ENCODE measurements at places on chromosomes 2 and 18.

DNA sequence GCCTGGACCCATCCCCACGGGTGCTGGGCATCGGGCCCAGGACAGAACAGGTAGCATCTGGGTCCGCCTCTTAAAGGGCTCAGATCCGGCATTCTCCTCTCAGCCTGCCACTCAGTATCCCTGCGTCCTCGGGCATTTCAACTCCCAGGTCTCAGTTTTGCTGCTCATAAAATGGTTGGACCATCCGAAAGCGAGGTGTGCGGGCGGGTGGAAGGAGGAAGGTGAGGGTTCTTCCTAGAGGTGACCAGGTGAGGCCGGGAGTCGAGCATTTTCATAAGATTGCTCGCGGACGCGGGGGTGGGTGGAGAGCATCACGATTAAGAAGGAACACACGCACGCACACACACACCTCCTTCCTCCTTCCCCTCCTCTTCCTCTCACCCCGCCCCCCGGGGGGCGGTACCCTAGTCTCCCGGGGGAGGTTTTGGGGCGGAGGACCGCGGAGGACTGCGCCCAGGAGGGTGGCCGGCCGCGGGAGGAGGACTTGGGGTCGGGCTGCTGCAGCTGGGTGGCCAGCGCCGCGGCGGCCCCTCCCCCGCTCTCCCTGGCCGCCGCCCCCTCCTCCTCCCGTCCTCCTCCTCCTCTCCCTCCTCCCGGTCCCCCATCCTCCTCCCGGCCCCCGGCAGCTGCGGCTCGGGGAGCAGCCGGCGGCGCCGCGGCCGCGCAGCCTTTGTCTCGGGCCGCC, 97.9 kb upstream of the GPR45 start:
- H3K27me3 ChIP-seq, result no peaks in the 10 kb centered on the region
- no peak for DNase-seq
- no peaks in the 10 kb centered on the region for H3K36me3 ChIP-seq
- no peak overlapping the region for H3K4me3 ChIP-seq

GRCh38 chr2:85525029-85525428, 13.9 kb upstream of the MAT2A start:
- H3K4me3 ChIP-seq, result no peak overlapping the region
- no peaks in the 10 kb centered on the region for H3K4me1 ChIP-seq
- H3K27ac ChIP-seq, result no peak overlapping the region
- DNase-seq, result no peak
- H3K27me3 ChIP-seq, result no peaks in the 10 kb centered on the region

DNA sequence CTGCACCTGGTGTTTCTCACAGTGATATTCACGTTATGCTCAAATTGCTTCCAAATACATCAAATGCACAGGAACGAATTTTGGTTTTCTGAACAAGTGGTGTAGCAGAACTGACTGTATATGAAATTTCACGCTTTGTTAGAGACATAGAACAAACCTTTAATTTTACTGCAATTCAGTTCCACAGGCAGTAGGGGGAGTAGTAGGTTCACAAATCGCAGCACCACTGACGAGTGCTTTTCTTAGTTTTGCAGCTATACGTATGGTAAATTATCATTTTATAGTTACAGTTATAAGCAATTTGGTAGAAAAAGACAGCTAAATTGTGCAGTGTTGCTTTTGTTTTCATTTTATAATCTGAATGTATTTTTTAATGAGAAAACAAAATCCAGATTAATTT, 113.3 kb downstream of the KIAA1328 start:
- H3K27me3 ChIP-seq, result no peaks in the 10 kb centered on the region
- H3K4me1 ChIP-seq, result no peaks in the 10 kb centered on the region
- no peaks in the 10 kb centered on the region for H3K36me3 ChIP-seq

DNA sequence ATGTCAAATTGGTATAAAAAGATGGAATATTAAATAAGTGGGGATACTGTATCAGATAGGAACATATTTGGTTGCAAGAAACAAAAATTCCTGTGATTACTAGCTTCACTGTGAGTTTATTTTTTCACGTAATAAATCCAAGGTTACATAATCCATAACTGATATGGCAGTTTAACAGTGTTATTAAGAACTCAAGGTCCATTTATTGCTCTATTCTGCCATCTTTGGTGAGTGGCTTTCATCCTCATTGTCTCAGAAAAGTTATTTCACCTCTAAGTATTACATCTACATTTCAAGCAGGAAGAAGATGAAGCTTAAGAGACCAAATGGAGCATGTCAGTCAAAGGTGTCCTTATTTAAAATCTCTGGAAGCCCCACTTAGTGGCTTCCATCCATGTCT, 37.2 kb downstream of the YIPF4 start:
- H3K36me3 ChIP-seq, result no peaks in the 10 kb centered on the region
- H3K4me1 ChIP-seq, result no peaks in the 10 kb centered on the region
- no peaks in the 10 kb centered on the region for H3K27me3 ChIP-seq
- no peak overlapping the region for H3K4me3 ChIP-seq
- DNase-seq, result no peak
- H3K27ac ChIP-seq, result no peak overlapping the region

- H3K36me3 ChIP-seq, result no peaks in the 10 kb centered on the region
- H3K27ac ChIP-seq, result no peak overlapping the region
- no peak overlapping the region for H3K4me3 ChIP-seq
- no peak for DNase-seq
- no peaks in the 10 kb centered on the region for H3K27me3 ChIP-seq
These were observed 181.7 kb upstream of the ETAA1 start for GRCh38 chr2:67215214-67216055.

GRCh38 chr2:42653908-42654445, 85.5 kb downstream of the MTA3 start:
- no peaks in the 10 kb centered on the region for H3K36me3 ChIP-seq
- no peak overlapping the region for H3K27ac ChIP-seq
- no peak for DNase-seq
- no peak overlapping the region for H3K4me3 ChIP-seq

- DNase-seq, result no peak
- H3K4me1 ChIP-seq, result no peaks in the 10 kb centered on the region
- no peaks in the 10 kb centered on the region for H3K36me3 ChIP-seq
- H3K27me3 ChIP-seq, result no peaks in the 10 kb centered on the region
- no peak overlapping the region for H3K4me3 ChIP-seq
These were observed 390.9 kb upstream of the VWC2L start for GRCh38 chr2:214019973-214020345.

GRCh38 chr2:14543284-14543683, 89.2 kb upstream of the LRATD1 start:
- no peak for DNase-seq
- H3K27ac ChIP-seq, result no peak overlapping the region
- no peaks in the 10 kb centered on the region for H3K4me1 ChIP-seq
- H3K27me3 ChIP-seq, result no peaks in the 10 kb centered on the region

GRCh38 chr2:219638217-219638947, 11.0 kb downstream of the SLC4A3 start:
- H3K4me3 ChIP-seq, result no peak overlapping the region
- H3K27ac ChIP-seq, result no peak overlapping the region
- no peak for DNase-seq
- no peaks in the 10 kb centered on the region for H3K4me1 ChIP-seq
- no peaks in the 10 kb centered on the region for H3K27me3 ChIP-seq
- no peaks in the 10 kb centered on the region for H3K36me3 ChIP-seq

GRCh38 chr2:202378662-202379358, 2.7 kb downstream of the BMPR2 start:
- no peak overlapping the region for H3K4me3 ChIP-seq
- no peaks in the 10 kb centered on the region for H3K4me1 ChIP-seq
- H3K27me3 ChIP-seq, result no peaks in the 10 kb centered on the region
- H3K36me3 ChIP-seq, result no peaks in the 10 kb centered on the region
- DNase-seq, result no peak
- no peak overlapping the region for H3K27ac ChIP-seq

DNA sequence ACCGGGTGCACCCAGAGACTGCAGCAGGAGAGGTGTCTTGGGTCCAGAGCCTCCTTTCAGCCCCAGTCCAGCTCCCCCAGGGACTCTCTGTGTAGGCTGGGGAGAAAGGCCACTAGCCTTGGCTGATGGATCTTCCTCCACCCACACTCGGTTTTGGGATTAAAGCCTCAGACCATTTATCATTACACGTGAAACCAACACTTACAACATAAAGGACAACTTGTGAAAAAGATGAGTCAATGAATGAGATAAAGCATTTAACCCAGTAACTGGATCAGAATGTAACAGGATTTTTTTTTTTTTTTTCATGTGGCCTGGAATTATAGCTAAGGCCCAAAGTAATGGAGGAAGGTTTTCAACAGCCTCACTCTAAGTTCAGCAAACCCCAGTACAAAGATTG, 32.1 kb downstream of the NAT8 start:
- H3K27me3 ChIP-seq, result no peaks in the 10 kb centered on the region
- no peak for DNase-seq
- no peaks in the 10 kb centered on the region for H3K4me1 ChIP-seq
- H3K4me3 ChIP-seq, result no peak overlapping the region
- no peaks in the 10 kb centered on the region for H3K36me3 ChIP-seq

DNA sequence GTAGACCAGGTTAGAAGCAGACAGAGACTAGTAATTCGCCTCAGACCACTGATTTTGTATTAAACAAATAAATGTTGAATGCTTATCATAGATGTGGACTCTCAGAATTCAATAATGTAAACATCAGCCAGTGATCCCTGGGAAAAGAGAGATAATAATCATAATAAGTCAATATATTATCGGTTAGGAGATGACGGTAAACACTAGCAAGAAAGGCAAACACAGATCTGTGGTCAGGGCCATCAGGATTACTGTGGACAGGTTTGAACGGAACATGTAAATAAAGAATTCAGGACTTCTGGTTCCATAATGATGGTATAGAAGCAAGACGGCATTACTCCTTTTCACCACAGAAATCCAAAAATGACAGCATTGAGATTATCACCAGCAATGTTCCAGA, 861.6 kb downstream of the CBLN2 start:
- H3K4me1 ChIP-seq, result no peaks in the 10 kb centered on the region
- no peak for DNase-seq
- H3K27ac ChIP-seq, result no peak overlapping the region
- no peaks in the 10 kb centered on the region for H3K36me3 ChIP-seq
- H3K4me3 ChIP-seq, result no peak overlapping the region

DNA sequence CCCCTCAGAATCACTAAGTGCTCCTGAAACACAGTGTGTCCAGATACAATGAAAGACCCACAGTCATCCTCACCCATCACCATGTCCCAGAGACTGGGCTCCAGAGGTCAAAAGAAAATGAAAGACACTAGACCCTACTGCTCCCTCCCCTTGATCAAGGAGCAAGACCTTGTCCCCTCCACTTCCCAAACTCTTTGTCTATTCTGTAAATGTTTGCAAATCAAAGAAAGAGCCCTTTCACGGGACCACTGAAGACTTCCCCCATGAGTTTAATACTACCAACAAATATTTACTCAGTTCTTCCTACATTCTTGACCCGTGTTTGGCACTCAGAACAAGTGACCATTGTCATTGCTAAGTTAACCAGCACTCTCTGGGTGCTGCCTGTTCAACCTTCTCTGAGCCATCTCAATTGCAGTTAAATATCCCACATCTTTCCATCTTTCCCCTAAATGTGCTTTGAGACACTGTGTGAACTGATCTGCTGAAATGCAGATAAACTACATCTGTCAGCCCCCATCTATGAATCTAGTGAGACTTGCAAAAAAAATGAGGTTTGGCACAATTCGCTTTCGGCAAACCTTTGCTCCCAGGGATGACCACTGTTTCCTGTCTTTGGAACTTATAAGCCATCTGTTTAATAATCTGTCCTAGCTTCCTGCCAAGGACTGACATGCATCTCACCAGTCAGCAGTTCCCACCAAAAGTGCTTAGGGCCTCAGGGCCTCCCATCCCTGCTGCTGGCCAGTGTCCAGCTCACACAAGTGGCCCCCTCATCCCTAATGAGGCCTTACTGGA, 170.3 kb downstream of the GFPT1 start:
- no peak overlapping the region for H3K27ac ChIP-seq
- H3K4me3 ChIP-seq, result no peak overlapping the region
- DNase-seq, result no peak
- no peaks in the 10 kb centered on the region for H3K4me1 ChIP-seq
- H3K27me3 ChIP-seq, result no peaks in the 10 kb centered on the region

- H3K36me3 ChIP-seq, result no peaks in the 10 kb centered on the region
- no peak overlapping the region for H3K4me3 ChIP-seq
- no peak overlapping the region for H3K27ac ChIP-seq
- no peak for DNase-seq
- H3K4me1 ChIP-seq, result no peaks in the 10 kb centered on the region
- no peaks in the 10 kb centered on the region for H3K27me3 ChIP-seq
These were observed 181.9 kb downstream of the TGIF1 start for GRCh38 chr18:3631887-3632286.

- no peaks in the 10 kb centered on the region for H3K4me1 ChIP-seq
- no peak for DNase-seq
- H3K4me3 ChIP-seq, result no peak overlapping the region
- peaks cover 39% of the 10 kb centered on the region for H3K27me3 ChIP-seq
- H3K27ac ChIP-seq, result no peak overlapping the region
- H3K36me3 ChIP-seq, result no peaks in the 10 kb centered on the region
These were observed 20.4 kb downstream of the GPC1 start for GRCh38 chr2:240455647-240456446.

GRCh38 chr18:7711495-7711894, 144.4 kb downstream of the PTPRM start:
- H3K27me3 ChIP-seq, result no peaks in the 10 kb centered on the region
- no peaks in the 10 kb centered on the region for H3K36me3 ChIP-seq
- H3K4me1 ChIP-seq, result no peaks in the 10 kb centered on the region

DNA sequence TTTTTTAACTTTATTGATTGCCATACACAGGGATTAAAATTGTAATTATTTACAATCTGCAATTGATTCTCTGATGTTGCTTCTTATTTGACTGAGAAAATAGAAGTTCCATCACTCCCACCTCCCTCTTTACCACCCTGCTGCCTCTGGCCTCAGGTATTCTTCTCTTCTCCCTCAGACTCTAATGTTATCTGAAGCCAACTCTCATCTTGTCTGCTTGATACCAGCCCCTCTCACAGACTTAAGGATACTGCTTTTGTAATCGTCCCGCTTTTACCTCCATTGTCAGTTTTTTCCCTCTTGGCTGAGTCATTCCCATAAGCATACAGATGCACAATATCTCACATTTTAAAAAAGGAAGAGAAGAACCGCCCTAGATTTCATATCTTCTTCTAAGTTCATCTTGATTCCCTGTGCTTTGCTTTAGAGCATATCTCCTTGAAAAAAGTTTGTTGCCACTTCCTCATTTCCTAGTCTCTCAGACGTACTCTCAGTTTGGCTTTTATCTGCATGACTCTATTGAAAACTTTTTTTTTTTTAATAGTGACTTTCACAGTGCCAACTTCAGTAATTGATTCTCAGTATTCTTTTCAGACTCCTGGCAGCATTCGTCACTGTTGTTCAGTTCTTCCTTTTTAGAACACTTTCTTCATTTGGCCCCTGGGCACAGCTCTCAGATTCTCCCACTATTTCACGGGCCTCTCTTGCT, 31.1 kb downstream of the SPAG16 start:
- H3K27me3 ChIP-seq, result no peaks in the 10 kb centered on the region
- no peaks in the 10 kb centered on the region for H3K36me3 ChIP-seq
- no peak for DNase-seq
- H3K27ac ChIP-seq, result no peak overlapping the region

DNA sequence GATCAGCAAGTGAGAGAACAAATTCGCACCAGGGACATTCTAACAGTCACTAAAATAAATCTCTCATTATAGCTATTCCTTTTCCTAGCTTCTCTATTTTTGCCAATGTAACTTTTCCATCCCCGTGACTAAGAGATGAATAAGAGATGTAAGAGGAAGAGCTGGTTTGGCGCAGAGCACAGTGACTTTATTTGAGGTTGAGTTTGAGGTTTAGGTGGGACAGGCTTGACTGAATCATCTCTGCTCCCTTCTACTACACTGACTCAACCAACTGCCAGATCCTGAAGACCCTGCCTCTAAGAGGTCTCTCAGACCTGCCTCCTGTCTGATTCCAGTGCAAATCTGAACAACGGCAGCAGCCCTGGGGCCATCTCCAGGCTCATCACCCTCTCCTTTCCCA, 28.0 kb downstream of the RFX8 start:
- no peak for DNase-seq
- H3K4me1 ChIP-seq, result no peaks in the 10 kb centered on the region
- no peaks in the 10 kb centered on the region for H3K27me3 ChIP-seq
- no peak overlapping the region for H3K4me3 ChIP-seq
- no peak overlapping the region for H3K27ac ChIP-seq
- no peaks in the 10 kb centered on the region for H3K36me3 ChIP-seq
